GM23338 (cell line): ENCODE measurements at places on chromosomes 1 and 21.

DNA sequence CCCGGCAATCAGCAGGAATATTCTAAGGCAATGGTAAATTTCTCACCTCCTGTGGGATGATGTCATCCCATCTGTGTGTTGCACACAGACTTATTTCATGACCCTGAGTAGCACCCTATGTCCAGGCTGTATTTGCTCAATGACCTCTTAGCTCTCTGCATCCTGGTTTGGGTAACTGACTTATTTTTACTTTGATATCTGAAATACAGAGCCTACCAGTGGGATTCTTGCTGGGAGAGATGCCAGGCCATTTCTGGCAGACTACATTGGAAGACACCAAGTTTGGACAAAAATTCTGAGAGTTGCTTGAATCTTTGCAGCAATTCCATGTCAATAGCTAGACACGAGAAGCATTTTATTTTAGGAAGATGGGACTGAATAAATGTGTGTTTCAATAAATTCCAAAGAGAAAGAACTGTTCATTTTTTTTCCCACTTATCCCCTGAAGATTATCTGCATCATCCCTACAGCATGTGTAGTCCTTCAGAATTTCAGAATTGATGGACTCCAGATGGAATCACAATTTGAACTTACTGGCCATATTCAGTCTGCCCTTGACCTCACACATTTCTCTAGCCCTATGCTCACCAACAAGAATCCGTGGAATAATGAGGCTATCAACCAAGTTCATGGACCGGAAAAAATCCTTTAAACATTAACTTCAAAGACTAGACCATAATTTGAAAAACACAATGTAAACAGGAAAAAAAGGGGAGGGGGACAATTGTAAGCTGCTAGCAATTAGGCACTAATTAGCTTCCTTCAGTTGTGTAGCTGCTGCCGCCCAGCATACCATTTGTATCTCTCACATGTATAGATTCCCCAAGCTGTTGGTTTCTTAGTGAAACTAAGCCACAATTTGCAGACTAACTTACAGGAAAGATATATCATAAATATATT is 226.5 kb downstream of the HMCN1 start:
- DNase-seq = no peak

- DNase-seq = no peak
These were observed 10.6 kb downstream of the ZBTB17 start for GRCh38 chr1:15965228-15965767.

DNA sequence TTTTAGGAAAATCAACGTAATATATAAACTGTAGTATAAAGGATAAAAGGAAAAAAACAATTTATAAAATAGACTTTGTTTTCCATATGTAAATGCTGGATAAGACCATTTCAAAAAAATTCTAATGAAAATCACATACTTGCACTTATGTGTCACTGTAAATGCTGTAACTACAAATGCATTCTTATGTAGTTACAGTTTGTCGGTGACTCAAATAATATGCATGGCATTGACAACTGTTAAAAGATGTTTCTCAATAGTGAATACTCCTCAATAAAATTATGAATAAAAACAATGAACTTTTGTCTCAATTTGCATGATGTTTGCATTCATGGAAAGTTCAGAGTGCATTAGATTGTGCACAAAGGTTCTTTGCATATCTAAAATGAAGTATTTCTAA is 614.0 kb upstream of the CHRM3 start:
- DNase-seq = no peak

- peak; percentile 58 for DNase-seq
These were observed 18.5 kb downstream of the CAMK1G start for GRCh38 chr1:209601809-209602657.

DNA sequence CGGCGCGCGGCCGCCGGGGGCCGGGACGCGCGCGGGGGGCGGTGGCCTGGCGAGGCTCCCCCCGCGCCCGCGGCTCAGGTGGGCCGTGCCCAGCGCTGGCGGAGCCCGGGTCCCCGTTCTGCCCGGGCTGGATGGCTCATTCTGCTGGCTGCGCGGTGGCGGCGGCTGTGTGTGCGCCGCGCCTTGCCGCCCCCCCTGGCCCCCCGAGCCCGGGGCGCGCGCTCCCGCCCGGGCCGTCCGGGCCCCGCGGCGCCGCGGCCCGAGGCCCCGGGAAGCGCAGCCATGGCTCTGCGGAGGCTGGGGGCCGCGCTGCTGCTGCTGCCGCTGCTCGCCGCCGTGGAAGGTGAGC is at the start of gene EPHB2:
TSS of gene EPHB2 (plus strand) at position 139 of the 349 bp plus-strand sequence. CDS start at position 283, 144 bp downstream.
- DNase-seq = peak; percentile 55

DNA sequence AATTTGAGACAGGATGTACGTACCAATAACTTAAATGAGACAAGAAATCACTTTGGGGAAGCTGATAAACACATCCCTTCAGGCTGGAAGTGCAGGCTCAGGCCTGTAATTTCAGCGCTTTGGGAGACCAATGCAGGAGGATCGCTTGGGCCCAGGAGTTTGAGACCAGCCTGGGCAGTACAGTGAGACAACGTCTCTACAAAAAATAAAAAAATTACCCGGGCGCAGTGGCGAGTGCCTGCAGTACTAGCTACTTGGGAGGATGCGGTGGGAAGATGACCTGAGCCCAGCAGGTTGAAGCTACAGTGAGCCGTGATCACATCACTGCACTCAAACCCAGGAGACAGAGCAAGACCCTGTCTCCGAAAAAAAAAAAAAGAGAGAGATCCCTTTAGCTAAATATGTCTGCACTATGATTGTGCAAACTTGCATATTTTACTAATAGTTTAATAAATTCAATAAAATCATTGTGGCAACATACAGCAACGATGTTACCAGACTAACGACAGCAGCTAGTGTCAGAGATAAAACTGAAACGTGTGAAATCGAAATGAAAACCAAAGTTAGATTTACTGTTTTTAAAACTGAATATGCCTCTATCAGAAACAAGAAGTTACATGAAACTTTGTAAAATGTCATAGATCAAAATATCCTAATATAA is 54.7 kb downstream of the CD2 start:
- DNase-seq = no peak
